ENCODE measurements at places on chromosomes 11 and 22.

DNA sequence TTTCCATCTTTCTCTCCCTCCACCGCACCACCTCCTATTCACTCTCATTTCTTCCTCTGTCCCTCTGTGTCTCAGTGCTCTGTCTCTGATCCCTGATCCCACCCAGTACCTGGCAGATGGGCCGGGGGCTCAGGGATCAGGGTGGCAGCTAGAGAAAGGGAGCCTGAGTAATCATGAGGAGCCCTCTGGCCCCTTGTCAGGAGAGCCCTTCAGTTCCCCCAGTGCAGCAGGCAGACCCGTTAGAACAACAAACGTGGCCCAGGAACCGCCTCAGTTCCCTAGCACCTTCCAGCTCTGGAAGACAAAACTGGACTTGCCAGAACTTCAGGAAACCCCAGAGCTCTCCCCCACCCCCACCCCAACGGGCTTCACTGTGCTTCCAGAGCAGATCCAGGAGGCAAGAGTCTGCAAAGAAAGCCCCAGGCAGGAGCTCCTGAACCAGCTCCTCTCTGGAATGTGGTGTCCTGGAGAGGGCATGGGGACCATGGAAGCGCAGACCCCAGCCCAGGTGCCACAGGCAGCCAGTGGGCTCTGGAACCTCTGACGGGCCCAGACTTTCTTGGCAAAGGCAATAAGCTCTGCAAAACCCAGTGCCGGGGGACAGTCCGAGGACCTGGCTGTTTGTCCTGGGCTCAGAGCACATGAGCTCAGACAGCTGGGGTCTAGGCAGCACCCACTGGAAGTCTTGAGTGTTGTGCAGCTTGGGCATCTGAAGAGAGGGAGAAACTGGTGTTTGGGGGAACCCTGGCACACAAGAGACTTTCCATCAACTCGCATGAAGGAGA, 43.2 kb downstream of the LMO1 start:
- DNase-seq, result no peak

DNA sequence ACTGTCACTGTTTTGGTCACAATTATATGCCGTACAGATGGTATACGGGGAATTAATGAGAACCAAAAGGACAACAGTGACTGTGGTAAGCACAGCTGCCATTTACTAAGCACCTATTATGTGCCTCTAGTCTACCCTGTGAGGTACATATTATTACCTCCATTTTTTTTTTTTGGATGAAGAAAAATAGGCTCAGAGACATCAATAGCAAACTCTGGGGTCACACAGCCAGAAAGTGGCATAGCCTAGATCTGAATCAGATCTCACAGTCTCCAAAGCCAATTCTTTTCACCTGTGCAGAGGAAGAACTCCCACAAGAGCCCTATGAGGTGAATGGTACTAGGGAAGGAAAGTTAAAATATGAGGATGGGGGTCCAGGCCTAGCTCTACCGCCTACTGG, 68.9 kb downstream of the USP35 start:
- DNase-seq, result no peak

DNA sequence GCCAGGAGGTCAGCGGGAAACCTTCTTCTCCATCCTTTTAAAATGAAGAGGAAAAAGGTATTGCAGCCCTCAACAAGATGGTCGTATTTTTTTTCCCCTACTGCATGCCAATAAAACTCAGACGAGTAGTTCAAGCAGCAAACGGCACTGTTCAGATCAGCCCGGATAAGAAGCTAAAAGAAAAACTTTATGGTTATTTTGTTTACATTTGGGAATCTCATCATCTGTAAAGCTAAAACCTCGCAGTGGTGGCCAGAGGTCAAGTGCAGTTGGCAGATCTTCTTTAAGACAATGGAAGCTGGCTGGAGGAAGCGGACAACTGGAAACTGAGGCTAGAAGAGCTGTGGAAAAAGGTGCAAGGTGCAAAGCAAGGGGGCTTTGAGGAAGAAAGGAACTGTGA, 31.0 kb upstream of the CHRM4 start:
- no peak for DNase-seq

DNA sequence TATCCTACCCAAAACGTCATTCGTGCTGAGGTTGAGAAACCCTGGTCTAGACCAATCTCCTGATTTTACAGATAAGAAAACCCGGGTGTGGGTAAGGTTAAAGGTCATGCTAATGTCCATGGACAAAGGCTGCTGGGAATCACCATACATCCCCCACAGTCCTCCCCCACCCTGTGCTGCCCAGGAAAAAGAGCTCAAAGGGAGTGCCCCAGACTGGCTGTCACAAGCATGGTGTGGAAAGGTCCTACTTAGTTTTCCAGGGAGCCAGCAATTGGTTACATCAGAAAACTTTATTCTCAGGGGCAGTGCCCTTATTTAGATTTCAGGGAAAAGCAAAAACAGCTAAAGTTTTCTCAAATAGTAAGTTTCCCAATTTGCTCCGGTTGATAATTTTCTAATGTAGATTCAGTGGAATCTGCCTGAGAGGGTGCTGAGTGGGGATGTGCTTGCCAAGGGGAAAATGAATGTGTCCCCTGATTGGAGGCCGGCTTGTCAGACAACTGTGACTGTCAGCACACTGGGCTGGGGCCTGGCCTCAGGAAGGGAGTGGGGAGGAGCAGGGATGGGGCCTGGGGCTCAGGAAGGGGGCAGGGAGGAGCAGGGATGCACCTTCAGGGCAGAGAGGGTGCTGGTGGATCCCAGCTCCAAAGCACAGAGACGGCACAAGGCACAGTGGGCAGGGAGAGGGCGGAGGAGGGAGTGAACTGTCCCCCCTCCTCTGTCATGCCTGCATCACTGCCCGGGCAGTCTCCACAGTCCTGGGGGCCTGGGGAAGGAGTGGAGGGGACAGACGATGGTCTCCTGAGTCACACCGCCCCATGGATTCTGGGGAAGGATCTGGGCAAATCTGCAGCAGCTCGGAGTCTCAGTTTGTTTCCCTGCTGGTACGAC, 263.6 kb downstream of the KIRREL3 start:
- DNase-seq, result no peak

DNA sequence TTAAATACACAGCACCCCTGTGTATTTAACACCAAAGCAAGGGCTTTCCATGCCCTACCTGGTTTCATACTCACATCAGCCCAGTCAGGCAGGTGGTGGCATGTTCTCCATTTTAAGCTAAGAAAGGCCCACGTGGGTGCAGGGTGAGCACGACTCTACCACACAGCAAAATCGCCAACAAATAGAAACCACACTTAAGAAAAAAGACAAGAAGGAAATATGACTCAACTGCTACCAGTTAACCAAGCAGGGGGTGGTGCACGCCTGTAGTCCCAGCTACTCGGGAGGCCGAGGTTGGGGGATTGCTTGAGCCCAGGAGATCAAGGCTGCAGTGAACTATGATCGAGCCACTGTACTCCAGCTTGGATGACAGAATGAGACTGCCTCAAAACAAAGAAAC, 35.2 kb upstream of the TFIP11 start:
- no peak for DNase-seq

DNA sequence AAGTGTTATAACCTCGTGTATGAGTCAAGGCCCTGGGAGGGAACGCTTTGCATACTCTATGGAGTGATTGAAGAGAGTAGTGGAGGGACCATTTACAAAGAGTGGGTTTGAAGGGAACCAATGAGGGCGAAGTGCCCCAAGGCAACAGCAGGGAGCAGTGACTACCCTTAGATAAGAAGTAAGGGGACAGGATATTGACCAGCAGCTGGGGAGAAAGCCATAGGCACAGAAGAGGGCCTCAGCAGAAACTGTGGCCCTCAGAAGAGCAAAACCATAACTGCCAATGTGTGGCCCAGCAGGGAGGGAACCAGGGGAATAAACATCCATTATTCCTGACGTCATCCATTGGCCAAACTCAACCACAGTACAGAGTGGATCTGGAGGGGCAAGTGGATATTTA, 24.7 kb downstream of the PARVA start:
- DNase-seq, result no peak

- no peak for DNase-seq
Observed at GRCh38 chr11:33924341-33924740, 32.5 kb upstream of the LMO2 start.

- no peak for DNase-seq
Observed at GRCh38 chr11:115528225-115528624, 24.0 kb upstream of the CADM1 start.
